ENCODE measurements at places on chromosomes 6 and 20.

DNA sequence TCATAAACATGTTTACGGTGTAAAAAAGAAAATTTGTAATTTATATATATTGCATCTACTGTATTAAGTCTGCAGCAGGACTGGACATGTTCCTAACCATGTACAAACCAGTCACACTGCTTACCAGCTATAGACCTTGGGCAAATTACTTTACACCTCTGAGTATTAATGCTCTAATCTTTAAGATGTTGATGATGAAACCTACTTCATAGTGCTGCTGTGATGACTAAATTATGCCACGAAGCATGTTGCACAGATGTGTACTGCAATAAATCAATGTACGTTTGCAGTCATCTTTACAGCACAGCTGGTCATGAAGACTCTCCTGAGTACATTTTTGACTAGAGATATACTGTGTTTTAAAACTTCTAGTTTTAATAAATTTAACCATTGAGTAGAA, 42.6 kb downstream of the PRKN start:
- DNase-seq: no peak

DNA sequence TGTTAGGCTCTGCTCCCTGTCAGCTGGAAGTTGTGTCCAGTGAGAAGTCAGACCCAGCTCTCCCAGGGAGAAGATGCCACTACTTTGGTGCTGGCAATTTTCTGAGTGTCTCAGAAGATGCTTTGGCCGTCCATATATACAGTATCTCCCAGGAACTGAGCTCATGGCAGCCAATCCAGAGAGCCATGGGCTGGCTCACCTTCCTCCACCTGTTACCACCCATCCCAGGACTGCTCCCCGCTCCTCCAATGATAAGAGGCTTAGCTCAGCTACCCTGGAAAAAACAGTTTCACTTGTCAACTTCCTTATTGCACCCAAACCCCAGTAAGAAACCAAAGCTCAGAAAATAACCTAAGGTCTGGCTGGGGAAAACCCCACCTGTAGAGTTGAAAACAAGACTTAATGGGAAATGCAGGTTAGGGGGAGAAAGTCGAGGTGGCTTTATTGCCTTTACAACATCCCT, at the start of gene BNIP5:
BNIP5 (minus strand) TSS at position 110 of the 463 bp plus-strand sequence. CDS start 6,198 bp downstream, outside the sequence.
- DNase-seq: no peak

GRCh38 chr20:38759106-38759505, 10.8 kb downstream of the ACTR5 start:
- no peak for DNase-seq

DNA sequence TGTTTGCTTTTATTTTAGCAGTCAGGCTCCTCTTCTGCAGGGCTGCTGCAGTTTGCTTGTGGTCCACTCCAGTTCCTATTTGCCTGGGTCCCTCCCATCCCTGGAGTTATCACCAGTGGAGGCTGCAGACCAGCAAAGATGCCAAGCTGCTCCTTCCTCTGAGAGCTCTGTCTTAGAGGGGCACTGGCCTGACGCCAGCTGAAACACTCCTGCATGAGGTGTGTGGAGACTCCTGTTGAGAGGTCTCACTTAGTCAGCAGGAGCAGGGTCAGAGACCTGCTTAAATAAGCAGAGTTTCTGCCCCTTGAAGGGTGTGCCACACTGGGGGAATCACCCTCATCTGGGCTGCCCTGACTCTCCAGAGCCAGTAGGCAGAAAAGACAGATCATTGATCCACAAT, 16.2 kb upstream of the WFDC8 start:
- no peak for DNase-seq

GRCh38 chr6:71544028-71544427, 255.4 kb downstream of the OGFRL1 start:
- DNase-seq: no peak

DNA sequence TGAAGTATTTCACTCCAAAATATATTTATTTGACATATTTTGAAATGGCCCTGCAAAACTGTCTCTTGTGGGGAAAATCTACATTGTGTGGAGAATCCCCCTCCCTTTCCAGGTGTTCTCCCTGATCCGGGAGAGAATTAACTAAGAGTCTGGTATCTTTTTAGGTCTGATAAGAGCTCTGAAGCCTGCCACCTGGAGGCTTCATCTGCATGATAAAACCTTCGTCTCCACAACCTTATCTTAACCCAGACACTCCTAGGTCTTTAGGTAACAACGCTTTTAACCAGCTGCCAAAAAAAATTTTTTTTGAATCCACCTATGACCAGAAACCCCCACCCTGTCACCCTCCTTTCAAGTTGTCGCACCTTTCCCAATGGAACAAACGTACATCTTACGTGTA, 43.0 kb downstream of the FAM184A start:
- no peak for DNase-seq

GRCh38 chr20:16427571-16427970, 145.7 kb downstream of the KIF16B start:
- DNase-seq: no peak

- no peak for DNase-seq
Observed at GRCh38 chr20:51076786-51077685, 54.1 kb upstream of the KCNG1 start.

GRCh38 chr6:24126586-24127192, 674 bp downstream of the NRSN1 start:
- no peak for DNase-seq

DNA sequence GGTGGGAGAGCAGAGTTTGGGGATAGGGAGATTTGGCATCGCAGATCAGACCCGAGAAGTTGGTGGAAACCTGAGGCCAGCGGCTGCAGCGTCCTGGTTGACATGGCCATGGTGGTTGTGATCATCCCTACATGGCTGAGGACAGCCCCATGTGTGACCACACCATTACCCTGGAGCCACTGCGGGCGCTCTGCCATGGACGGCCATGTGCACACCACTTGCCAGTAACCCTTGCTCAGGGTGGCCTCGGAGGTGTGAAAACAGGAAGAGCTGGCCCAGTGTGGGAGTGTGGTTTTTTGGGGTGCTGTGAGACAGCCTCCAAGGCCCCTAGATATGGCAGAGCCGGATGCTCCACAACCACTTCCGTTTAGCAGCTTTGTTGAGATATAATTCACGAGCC, 64.4 kb downstream of the TMEM242 start:
- peak; percentile 35 for DNase-seq

DNA sequence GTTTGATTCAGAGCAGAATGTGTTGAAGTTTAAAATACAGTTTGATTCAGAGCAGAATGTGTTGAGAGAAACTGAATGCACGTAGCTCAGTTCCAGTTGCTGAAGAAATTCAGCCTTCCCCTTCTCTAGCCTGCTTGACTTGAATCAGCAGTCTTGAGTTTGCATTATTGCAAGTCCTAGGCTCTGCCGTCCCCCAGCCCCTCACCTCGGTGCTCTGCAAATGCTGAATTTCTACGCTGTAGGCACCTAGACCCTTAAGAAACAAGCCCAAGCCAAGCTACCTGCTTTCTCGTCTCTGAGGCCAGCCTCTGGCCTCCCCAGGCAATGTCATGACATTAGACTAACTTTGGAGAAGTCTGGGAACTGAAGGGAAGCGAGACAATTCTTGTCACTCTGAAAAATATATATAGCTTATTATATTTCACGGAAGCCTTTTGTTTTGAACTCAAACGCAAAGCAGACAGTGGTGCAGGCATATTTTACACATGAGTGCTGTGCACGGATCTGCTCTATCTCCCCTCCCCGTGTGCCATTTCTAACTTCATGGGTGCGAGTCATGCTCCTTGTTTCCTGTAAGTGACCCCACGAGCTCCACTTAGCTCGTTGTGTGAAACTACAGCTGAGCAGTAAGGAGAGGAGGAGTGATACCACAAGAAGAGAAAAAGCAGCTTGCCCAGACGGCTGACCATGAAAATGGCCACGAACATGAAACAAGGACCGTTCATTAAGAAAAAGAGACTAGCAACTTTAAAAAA, 71.4 kb upstream of the DUSP22 start:
- no peak for DNase-seq

DNA sequence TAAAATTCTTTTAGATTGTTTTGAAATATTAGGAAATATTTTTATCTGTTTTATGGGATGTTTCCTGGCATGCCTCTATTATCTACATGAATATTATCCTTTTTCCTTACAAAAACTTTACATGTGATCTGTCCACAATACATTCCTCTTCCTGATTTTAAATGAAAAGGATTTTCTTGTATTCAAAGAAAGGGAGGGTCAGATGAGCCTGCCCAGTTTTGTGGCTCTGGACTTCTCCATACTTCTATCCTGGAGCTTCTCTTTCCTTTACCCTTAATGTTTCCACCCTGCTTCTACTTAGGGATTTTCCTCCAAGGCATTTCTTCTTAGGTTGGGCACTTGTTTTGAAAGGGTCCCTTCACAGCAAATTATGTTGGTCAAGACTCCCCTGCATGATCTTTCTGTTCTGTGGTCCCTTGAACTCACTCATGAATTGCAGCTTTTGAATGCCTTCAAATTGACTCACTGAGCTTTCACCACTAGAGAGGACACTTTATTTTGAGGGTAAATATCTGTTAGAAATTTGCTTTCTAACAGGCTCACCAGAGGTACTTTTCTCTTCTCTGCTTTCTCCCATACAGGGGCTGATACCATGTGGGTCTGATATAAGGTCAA, 104.9 kb downstream of the CENPW start:
- no peak for DNase-seq

DNA sequence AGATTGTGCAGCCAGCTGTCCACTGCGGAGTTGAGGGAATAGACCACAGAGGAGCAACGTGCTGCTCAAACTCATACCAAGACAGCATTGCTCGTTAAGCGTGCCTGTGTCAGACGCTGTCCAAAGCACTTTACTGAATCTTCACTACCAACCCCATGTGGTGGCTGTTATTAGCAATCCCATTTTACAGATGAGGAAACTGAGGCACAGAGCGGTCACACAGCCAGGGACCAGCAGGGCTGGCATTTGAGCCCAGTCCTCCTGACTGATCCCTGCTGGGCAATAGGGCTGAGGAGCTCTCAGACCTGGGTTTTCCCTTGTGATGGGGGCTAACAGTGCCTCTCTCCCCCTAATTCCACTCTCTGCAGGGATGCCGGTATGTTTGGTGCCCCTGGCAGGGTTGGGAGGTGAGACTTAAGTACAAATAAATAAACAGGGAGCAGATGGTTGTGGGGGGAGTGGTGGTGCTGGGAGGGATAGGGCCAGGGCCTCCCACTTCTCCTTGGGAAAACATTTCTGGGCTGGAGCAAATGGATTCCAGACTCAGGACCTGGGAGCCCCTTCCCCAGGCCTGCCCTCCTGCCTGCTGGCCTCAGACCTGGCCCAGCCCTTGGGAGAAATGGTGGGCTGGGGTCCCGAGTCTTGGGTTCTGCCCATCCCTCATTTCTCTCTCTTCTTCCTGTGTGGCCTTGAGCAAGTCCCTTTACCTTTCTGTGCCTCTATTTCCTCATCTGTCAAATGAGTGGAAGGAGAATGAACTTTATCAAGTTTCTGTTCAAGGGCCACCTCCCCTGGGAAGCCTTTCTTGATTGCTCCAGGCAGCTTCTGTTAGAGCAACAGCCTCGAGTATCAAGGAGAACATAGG, 17.7 kb downstream of the SRXN1 start:
- DNase-seq: no peak

- DNase-seq: no peak
Observed at GRCh38 chr20:13928901-13929300, 61.5 kb downstream of the SEL1L2 start.

DNA sequence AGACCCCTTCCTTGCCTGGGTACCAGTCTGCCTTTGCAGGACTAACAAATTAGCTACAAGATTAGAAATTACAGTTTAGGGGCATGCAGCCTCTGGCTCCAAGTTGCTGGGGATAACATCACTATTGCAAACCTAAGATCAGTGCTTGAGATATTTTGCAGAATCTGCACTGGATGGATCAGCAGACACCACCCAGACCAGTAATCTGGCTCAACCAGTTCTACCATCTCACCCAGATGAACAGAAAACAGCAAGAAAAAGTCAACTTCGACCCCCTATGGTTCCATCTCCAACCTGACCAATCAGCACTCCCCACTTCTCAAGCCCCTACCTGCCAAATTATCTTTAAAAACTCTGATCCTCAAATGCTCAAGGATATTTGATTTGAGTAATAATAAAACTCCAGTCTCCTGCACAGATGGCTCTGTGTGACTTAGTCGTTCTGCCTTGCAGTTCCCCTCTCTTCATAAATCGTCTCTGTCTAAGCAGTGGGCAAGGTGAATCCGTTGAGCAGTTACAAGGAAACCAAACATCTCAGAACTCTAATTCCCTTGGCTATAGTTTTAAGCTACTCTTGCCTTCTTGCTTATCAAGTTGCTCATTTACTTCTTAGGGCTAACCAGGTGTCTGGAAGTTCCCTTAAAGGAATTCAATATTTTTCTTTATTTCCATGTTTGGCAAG, 16.1 kb upstream of the LMBRD1 start:
- no peak for DNase-seq

GRCh38 chr20:22425344-22426295, 158.8 kb downstream of the FOXA2 start:
- DNase-seq: no peak
